ENCODE measurements at places on chromosomes 16 and 17. TPM values are rescaled to one million over a fixed set of nuclear protein-coding genes. Genes with fewer than 3 reads are reported as not detected.

DNA sequence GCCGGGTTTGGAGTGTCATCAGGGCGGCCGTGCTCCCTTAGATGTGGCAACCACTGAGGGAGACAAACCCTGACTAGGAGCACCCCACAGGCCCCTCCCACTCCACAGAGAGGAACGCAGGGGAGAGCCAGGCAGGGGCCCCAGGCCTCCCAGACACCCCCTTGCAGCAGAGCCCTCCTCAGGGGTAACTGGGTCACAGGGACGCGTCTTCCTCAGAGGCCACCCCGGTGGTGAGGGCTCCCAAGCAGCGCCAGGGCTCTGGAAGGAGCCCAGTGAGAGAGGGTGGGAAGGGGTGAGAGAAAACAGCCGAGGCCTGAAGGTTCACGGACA is 11.4 kb downstream of the FSCN2 start:
- H3K27ac ChIP-seq, result no peak overlapping the region
- H3K4me1 ChIP-seq, result peaks cover 9% of the 10 kb centered on the region
- H3K36me3 ChIP-seq, result no peaks in the 10 kb centered on the region
- DNase-seq, result no peak
- no peak overlapping the region for H3K4me3 ChIP-seq

DNA sequence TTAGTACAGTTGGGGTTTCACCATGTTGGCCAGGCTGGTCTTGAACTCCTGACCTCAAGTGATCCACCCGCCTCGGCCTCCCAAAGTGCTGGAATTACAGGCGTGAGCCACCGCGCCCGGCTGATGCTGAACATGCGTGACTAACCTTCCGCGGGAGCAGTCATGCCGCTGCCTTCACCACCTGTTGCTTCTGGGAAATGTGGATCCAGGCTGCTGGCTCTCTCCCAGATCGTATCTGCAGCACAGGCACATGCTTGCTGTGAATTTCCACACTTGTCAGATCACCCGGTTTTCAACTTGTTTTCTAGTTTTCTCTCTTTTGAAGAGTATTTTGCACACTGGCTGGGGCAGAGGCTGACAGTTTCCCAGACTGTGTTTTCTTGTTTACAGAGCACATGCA is 97.9 kb downstream of the ADCY9 start:
- no peak for DNase-seq
- no peak overlapping the region for H3K4me3 ChIP-seq
- no peaks in the 10 kb centered on the region for H3K36me3 ChIP-seq
- H3K27ac ChIP-seq, result no peak overlapping the region
- no peaks in the 10 kb centered on the region for H3K27me3 ChIP-seq
- H3K4me1 ChIP-seq, result peaks cover 3% of the 10 kb centered on the region

Gene PLD6
- 0.24 TPM for total RNA-seq

Gene HS3ST3B1
- total RNA-seq, result 5.8 TPM

- no peak for DNase-seq
- no peaks in the 10 kb centered on the region for H3K27me3 ChIP-seq
- no peak overlapping the region for H3K4me3 ChIP-seq
- H3K36me3 ChIP-seq, result no peaks in the 10 kb centered on the region
- no peak overlapping the region for H3K27ac ChIP-seq
These were observed 28.9 kb downstream of the STH start for GRCh38 chr17:46027976-46028325.

- peak; percentile 56 for DNase-seq
- no peaks in the 10 kb centered on the region for H3K36me3 ChIP-seq
- H3K4me3 ChIP-seq, result peak within 1 kb of the TSS; percentile 49
- H3K27ac ChIP-seq, result no peak within 1 kb of the TSS
These were observed at the start of gene RPRML for GRCh38 chr17:46979147-46979863. Gene RPRML (minus strand): TSS chr17:46979253. CDS start chr17:46979007, 246 bp downstream.

GRCh38 chr16:30658731-30659506 is 688 bp downstream of the FBRS start:
- DNase-seq, result peak; percentile 99
- H3K4me3 ChIP-seq, result peak overlapping the region; percentile 20
- no peaks in the 10 kb centered on the region for H3K27me3 ChIP-seq
- no peaks in the 10 kb centered on the region for H3K36me3 ChIP-seq
- peak overlapping the region; percentile 95 for H3K27ac ChIP-seq

GRCh38 chr16:15598648-15599190 is 44.2 kb downstream of the MARF1 start:
- no peak for DNase-seq
- no peaks in the 10 kb centered on the region for H3K27me3 ChIP-seq
- no peaks in the 10 kb centered on the region for H3K36me3 ChIP-seq
- no peaks in the 10 kb centered on the region for H3K4me1 ChIP-seq
- no peak overlapping the region for H3K27ac ChIP-seq

DNA sequence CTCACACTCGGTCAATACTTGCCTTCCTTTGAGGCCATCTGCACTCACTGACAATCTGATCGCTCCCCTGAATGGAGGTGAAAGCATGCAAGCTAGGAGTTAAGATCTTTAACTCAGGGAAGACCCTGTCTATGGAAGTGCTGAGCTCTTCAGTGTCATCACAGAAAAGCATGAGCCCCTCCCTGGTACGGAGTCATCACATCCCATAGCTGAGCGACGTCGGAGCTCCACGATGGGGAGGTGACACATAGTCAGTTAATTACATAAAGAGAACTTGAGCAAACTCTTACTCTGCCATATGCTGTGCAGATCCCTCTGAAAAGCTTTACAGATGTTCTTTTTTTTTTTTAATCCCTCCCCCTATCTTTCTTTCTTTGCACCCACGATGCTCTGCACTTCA is 463.2 kb downstream of the WWOX start:
- H3K4me1 ChIP-seq, result no peaks in the 10 kb centered on the region
- H3K4me3 ChIP-seq, result no peak overlapping the region
- no peak for DNase-seq

Gene SMPD3
- 6.3 TPM for total RNA-seq

DNA sequence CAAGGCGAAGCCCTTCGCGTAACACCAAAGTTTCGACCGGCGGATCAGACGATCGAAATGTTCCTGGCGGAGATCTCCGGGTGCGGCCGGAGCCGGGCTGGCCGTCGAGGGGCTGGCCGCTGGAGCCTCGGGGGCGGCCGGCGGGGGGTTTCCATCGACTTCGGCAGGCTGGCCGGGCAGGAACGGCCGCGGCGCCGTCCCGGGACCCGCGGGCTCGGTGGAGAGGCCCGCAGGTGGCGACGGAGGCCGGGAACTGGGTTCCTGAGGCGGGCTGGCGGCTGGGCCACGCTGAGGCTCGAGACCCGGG is 1.1 kb downstream of the EPOP start:
- H3K27me3 ChIP-seq, result peaks cover 69% of the 10 kb centered on the region
- peak; percentile 57 for DNase-seq
- H3K4me3 ChIP-seq, result no peak overlapping the region
- peaks cover 10% of the 10 kb centered on the region for H3K4me1 ChIP-seq
- H3K27ac ChIP-seq, result no peak overlapping the region

Gene MAPK8IP3
- 25.4 TPM for total RNA-seq

- no peaks in the 10 kb centered on the region for H3K4me1 ChIP-seq
- no peak overlapping the region for H3K27ac ChIP-seq
- no peaks in the 10 kb centered on the region for H3K27me3 ChIP-seq
These were observed 53.1 kb downstream of the AIPL1 start for GRCh38 chr17:6381526-6382465.

Gene SLC39A11
- 39.1 TPM for total RNA-seq

Gene AKTIP
- total RNA-seq, result 43.7 TPM

GRCh38 chr17:37146086-37147064 is 197.6 kb downstream of the AATF start:
- no peaks in the 10 kb centered on the region for H3K27me3 ChIP-seq
- peaks cover 5% of the 10 kb centered on the region for H3K4me1 ChIP-seq
- no peak overlapping the region for H3K4me3 ChIP-seq
- DNase-seq, result no peak
- peak overlapping the region; percentile 35 for H3K27ac ChIP-seq

Gene CHST5
- not detected for total RNA-seq

Gene SPEM2
- total RNA-seq, result not detected

DNA sequence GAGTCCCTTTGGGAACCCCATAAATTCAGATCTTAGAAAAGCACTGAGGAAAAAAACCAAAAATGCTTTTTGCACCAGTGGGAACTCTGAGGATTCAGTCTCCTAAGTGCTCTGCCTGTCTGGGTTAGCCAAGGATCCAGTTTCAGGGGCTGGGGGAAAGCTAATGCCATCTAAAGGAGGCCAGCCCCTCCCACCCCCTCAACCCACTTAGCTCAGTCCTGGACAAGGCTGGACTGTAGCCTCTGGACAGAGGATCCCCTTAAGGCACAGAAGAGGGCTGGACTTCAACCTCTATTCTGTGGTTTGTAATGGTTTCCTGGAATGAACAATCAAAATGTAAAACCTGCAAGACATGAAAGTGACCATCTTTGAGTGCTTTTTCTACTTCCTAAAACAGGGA is 356.1 kb upstream of the ZFHX3 start:
- H3K4me3 ChIP-seq, result no peak overlapping the region
- H3K27me3 ChIP-seq, result no peaks in the 10 kb centered on the region
- no peak for DNase-seq
- peaks cover 19% of the 10 kb centered on the region for H3K4me1 ChIP-seq
- no peak overlapping the region for H3K27ac ChIP-seq
- no peaks in the 10 kb centered on the region for H3K36me3 ChIP-seq

DNA sequence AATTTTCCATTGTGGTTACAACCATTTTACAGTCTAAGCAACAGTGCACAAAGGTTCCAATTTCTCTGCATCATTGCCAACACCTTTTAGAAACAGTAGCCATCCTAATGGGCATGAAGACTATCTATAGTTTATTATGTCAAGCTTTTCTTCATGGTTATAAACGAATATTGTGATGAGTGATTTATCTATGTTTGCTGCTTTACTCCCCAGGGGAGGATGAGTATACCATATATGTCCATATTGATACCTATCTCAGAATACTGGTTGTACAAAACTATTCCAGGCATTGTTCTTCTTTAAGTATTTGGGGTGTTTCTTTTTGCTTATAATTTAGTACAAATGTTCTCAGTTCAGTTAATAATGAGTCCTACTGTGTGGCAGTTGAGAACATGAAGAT is 98.3 kb downstream of the PRKCA start:
- DNase-seq, result no peak
- no peaks in the 10 kb centered on the region for H3K36me3 ChIP-seq
- no peak overlapping the region for H3K27ac ChIP-seq
- no peaks in the 10 kb centered on the region for H3K27me3 ChIP-seq
- peaks cover 7% of the 10 kb centered on the region for H3K4me1 ChIP-seq

Gene ANKRD40CL
- total RNA-seq, result 3.3 TPM

DNA sequence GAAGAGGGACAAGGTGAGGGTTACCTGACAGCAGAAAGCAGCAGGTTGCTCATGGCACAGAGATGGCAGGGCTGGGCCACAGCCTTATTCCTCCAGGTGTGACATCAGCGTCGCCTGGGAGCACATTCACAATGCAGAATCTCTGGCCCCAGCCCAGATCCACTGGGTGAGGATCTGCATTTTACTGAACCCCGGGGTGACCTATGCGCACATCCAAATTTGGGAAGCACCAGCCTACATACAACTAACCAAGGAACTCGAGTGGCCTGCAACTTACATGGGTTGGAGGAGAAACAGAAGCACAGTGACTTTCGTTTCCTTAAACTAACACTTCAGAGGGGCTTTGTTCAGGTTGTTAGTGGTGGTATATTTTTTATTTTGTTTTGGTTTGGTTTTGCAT is 17.6 kb downstream of the CPPED1 start:
- no peaks in the 10 kb centered on the region for H3K27me3 ChIP-seq
- H3K4me3 ChIP-seq, result no peak overlapping the region
- no peak for DNase-seq
- H3K27ac ChIP-seq, result no peak overlapping the region

GRCh38 chr17:22270381-22270780 is 578.1 kb downstream of the KCNJ18 start:
- DNase-seq, result no peak
- H3K27me3 ChIP-seq, result no peaks in the 10 kb centered on the region
- no peak overlapping the region for H3K27ac ChIP-seq
- H3K4me1 ChIP-seq, result no peaks in the 10 kb centered on the region

- H3K4me1 ChIP-seq, result no peaks in the 10 kb centered on the region
- no peaks in the 10 kb centered on the region for H3K27me3 ChIP-seq
- peak; percentile 63 for DNase-seq
- H3K27ac ChIP-seq, result no peak overlapping the region
- no peaks in the 10 kb centered on the region for H3K36me3 ChIP-seq
These were observed 13.5 kb upstream of the DYNLRB2 start for GRCh38 chr16:80527297-80527696.

DNA sequence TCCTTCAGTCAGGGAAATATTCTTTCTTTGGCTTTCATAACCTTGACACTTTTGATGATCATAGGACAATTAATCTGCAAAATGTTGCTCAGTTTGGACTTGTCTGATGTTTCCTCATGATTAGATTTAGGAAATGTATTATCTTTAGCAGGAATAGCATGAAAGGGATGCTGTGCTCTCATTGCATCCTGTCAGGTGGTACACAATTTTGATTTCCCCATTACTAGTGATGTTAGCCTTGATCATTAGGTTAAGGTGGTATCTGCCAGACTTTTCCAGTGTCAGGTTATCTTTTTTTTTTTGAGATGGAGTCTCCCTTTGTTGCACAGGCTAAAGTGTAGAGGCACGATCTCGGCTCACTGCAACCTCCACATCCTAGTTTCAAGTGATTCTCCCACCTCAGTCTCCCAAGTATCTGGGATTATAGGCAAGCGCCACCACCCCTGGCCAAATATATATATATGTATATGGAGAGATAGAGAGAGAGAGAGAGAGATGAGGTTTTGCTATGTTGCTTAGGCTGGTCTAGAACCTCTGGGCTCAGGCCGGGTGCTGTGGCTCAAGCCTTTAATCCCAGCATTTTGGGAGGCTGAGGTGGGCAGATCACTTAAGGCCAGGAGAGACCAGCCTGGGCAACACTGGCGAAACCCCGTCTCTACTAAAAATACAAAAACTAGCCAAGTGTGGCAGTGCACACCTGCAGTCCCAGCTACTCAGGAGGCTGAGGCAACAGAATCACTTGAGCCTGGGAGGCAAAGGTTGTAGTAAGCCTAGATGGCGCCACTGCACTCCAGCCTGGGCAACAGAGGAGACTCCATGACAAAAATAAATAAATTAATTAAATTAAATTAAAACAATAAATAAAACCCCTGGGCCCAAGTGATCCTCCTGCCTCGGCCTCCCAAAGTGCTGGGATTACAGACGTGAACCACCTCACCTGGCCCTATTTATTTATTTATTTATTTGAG is 15.8 kb upstream of the CAVIN1 start:
- H3K27ac ChIP-seq, result no peak overlapping the region
- no peak overlapping the region for H3K4me3 ChIP-seq
- DNase-seq, result no peak
- no peaks in the 10 kb centered on the region for H3K36me3 ChIP-seq
- H3K4me1 ChIP-seq, result peaks cover 3% of the 10 kb centered on the region
- H3K27me3 ChIP-seq, result no peaks in the 10 kb centered on the region

DNA sequence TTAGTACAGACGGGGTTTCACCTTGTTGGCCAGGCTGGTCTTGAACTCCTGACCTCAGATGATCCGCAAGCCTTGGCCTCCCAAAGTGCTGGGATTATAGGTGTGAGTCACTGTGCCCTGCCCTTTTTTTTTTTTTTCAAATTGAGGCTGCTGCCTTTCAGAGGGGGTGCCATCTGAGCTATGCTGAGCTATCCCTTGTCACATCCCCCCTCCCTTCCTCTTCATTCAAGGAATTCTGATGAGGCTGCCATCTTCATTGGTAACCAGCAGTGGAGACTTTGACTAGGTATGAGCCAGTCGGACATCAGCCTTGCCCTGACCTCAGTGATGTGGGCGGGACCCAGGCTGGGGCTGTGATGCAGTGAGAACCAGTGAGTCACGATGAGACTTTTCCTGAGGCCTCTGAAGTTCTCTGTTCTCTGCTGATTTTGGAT is 24.4 kb upstream of the GPT2 start:
- peak; percentile 56 for DNase-seq
- no peaks in the 10 kb centered on the region for H3K27me3 ChIP-seq
- no peaks in the 10 kb centered on the region for H3K36me3 ChIP-seq
- H3K27ac ChIP-seq, result peak overlapping the region; percentile 56

Gene SPATA2L
- total RNA-seq, result 20.2 TPM

Measured in hepatocyte (in vitro differentiated cells).